ENCODE measurements at places on chromosomes 13 and 19.

- no peak for DNase-seq
These were observed 4.9 kb upstream of the ERCC1 start for GRCh38 chr19:45428384-45429231.

GRCh38 chr13:99193152-99193551 lies 7.5 kb upstream of the UBAC2 start:
- DNase-seq: no peak

DNA sequence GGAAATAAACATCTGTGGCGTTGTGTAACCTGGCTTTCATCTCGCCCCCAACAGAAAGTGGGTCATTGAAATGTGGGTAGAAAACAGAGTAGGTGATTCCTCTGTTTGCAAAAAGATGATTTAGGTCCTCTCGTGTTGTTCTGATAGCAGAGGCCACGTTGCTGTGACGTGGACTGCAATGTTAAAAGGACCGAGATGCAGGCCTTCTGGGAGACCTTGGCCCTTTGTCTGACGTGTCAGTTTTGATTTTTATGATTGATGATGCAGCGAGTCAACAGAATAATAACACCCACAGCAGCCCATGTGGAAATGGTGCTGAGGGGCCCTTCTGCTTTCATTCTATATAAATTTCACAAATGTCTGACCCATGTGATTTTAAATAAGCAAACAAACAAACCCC lies 68.9 kb downstream of the FGF9 start:
- DNase-seq: no peak

DNA sequence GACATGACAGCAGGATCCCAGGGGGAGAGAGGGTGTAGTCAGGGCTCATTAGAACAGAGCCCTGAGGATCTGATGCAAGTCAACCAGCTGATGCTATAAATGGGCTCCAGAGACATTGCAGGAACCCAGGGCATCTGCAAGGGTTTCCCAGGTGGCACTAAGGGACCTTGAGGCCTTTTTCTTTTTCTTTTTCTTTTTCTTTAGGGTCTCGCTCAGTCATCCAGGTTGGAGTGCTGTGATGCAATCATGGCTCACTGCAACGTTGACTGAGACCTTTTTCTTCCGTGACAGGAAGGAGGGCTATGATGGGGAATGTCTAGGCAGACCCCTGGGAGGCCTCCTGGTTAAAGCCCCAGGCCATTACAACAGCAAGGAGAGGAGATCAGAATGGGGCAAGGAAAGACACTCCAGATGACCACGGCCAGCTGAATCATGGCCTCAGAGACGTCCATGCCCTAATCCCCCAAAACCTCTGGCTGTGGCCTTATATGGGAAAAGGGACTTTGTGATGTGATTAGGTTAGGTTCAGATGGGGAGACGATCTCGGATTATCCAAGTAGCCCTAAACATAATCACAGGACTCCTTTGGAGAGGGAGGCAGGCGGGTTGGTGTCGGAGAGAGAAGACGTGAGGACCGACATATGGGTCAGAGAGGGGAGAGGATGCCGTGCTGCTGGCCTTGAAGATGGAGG lies 4.5 kb upstream of the FCGRT start:
- DNase-seq: no peak

- DNase-seq: no peak
These were observed 17.8 kb downstream of the CPB2 start for GRCh38 chr13:46086985-46087384.
